Activated T-helper 17 cell treated with anti-CD3 and anti-CD28 coated beads, Interleukin-2, amount 50 U/mL, for 72 hours (primary cell): ENCODE measurements at places on chromosomes 1 and 21. TPM values are rescaled to one million over a fixed set of nuclear protein-coding genes. Genes with fewer than 3 reads are reported as not detected.

DNA sequence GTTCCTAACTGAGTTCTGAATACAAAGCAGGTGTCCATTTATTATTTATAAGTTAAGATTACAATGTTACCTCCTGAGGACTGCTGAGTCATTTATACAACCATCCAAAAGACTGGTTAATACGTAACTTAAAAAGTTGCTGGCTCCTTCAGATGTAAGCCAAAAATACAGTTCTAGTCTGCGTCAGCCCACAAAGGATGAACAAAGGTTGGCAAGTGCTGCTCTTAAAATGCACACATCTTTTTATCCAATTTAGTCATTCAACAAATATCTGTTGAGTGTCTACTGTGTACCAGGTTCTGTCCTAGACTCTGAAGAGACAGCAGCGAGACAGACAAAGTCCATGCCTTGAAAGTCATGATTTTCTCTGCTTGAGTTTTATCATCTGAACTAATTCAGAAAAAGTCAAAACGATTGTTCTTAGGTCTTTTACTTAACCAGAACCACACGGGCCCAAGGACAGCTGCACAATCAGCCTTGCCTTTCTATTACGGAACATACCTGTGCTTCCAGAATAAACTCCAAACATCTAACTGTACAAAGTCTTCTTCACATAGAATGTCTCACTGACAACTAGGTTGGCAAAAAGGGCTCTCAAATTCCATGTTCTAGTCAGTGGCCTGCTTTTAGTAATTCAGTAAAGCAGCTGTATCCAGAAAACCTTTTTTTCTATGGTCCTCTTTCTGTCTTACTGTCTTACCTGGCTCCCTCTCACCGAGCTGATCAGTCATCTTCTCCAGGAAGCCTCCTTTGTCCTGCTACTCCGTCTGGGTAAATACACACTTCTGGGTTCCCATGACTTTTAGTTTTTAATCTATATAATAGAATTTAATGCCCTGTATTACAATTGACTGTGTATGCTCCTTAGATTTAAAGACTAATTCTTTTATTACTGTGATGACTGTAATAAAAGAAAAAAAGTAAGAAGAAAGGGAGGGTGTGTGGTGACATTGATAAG is 15.5 kb upstream of the CNN3 start:
- ATAC-seq = no peak

- ATAC-seq = peak; percentile 65
These were observed 10.0 kb downstream of the SCNN1D start for GRCh38 chr1:1290238-1290731.

The ARTN gene
- total RNA-seq = 0.32 TPM

The HSD3B2 gene
- total RNA-seq = not detected

- ATAC-seq = no peak
These were observed 317.4 kb upstream of the RUNX1 start for GRCh38 chr21:35366394-35367080.
